ENCODE measurements at places on chromosomes 7 and 10.

- H3K4me1 ChIP-seq: no peaks in the 10 kb centered on the region
- H3K36me3 ChIP-seq: no peaks in the 10 kb centered on the region
- DNase-seq: no peak
- no peak overlapping the region for H3K4me3 ChIP-seq
Measured at GRCh38 chr10:2019281-2019680, 282.0 kb upstream of the ADARB2 start.

GRCh38 chr10:1316121-1316808 is 260.1 kb downstream of the WDR37 start:
- H3K4me1 ChIP-seq: no peaks in the 10 kb centered on the region
- no peak overlapping the region for H3K27ac ChIP-seq
- no peaks in the 10 kb centered on the region for H3K36me3 ChIP-seq
- no peak overlapping the region for H3K4me3 ChIP-seq
- DNase-seq: no peak

GRCh38 chr10:73937333-73938043 is 26.6 kb downstream of the PLAU start:
- H3K27ac ChIP-seq: no peak overlapping the region
- H3K4me1 ChIP-seq: no peaks in the 10 kb centered on the region
- H3K36me3 ChIP-seq: no peaks in the 10 kb centered on the region
- H3K27me3 ChIP-seq: no peaks in the 10 kb centered on the region
- no peak for DNase-seq

DNA sequence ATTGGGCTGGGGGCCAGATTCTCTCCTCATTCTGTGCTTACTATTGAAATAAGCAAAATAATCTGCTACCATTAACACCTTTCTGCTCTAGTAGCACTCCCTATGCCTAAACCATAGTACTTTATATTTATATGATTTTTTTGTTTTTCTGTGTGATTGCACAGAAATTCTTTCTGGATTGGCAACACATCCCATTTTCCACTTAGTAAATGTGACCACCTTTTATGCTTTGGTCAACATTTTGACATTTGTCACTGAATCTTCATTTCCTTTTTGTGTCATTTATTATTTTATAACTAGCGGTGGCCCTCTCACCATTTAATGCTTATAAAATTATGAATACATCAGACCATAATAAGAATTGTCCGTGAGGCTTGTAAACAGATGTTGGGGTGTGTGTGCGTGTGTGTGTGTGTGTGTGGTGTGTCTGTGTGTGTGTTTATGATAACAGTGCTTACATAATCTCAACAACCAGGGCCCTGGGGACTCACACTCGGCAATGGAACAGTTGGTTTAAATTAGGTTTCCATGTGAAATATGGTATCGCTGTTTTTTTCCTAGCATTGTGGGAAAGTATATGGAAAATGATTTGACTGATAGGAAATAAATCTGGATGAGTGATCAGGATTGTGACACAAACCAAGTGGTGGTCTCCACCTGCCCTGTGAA is 138.9 kb downstream of the NOC3L start:
- H3K4me1 ChIP-seq: no peaks in the 10 kb centered on the region
- H3K27ac ChIP-seq: no peak overlapping the region
- no peak for DNase-seq
- no peaks in the 10 kb centered on the region for H3K27me3 ChIP-seq
- no peaks in the 10 kb centered on the region for H3K36me3 ChIP-seq

GRCh38 chr7:154364170-154364569 is 312.0 kb downstream of the DPP6 start:
- H3K27ac ChIP-seq: no peak overlapping the region
- H3K27me3 ChIP-seq: peaks cover 3% of the 10 kb centered on the region
- H3K4me1 ChIP-seq: no peaks in the 10 kb centered on the region
- H3K36me3 ChIP-seq: no peaks in the 10 kb centered on the region

GRCh38 chr10:67788028-67788886 is 49.7 kb downstream of the DNAJC12 start:
- no peak overlapping the region for H3K27ac ChIP-seq
- H3K27me3 ChIP-seq: no peaks in the 10 kb centered on the region
- H3K36me3 ChIP-seq: no peaks in the 10 kb centered on the region
- DNase-seq: peak; percentile 57

DNA sequence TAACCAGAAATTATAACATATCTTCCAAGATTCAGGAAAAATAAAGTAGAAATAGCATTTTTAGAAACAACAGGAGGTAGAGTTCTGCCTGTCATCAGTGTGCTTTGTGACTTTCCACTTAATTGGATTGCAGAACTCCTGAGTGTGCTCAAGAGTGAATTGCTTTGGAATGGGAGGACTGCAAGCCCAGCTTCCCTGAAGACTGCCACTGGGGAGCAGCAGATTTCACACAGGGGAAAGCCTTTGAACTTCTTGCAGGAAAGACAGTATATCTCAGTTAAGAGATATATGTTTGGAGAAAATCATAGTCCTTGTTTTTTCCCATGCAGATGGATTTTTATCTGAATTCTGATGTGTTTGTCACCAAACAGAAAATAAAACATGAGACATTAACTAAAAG is 124.5 kb downstream of the TMEM168 start:
- no peak for DNase-seq
- H3K4me3 ChIP-seq: no peak overlapping the region
- H3K4me1 ChIP-seq: no peaks in the 10 kb centered on the region
- H3K36me3 ChIP-seq: no peaks in the 10 kb centered on the region

GRCh38 chr10:55641601-55642000 is 719.5 kb downstream of the ZWINT start:
- H3K36me3 ChIP-seq: no peaks in the 10 kb centered on the region
- no peaks in the 10 kb centered on the region for H3K4me1 ChIP-seq
- no peaks in the 10 kb centered on the region for H3K27me3 ChIP-seq
- no peak for DNase-seq

GRCh38 chr7:157224627-157225026 is 85.9 kb downstream of the UBE3C start:
- no peaks in the 10 kb centered on the region for H3K27me3 ChIP-seq
- DNase-seq: no peak
- no peak overlapping the region for H3K27ac ChIP-seq
- H3K4me1 ChIP-seq: no peaks in the 10 kb centered on the region

- no peak for DNase-seq
- H3K4me1 ChIP-seq: no peaks in the 10 kb centered on the region
- no peaks in the 10 kb centered on the region for H3K27me3 ChIP-seq
- H3K4me3 ChIP-seq: no peak overlapping the region
- no peaks in the 10 kb centered on the region for H3K36me3 ChIP-seq
- no peak overlapping the region for H3K27ac ChIP-seq
Measured at GRCh38 chr7:106957766-106958165, 86.7 kb upstream of the PRKAR2B start.

Data from T-cell (primary cell).